SK-N-DZ (cell line): ENCODE measurements at places on chromosomes 11 and 22.
A peak's percentile ranks its signal among the peaks of the same experiment; 100 is the strongest.

GRCh38 chr22:28208036-28208435, 289.0 kb upstream of the PITPNB start:
- no peak for DNase-seq

- DNase-seq, result peak; percentile 66
Observed at GRCh38 chr22:29208879-29209623, 3.4 kb downstream of the EMID1 start.

DNA sequence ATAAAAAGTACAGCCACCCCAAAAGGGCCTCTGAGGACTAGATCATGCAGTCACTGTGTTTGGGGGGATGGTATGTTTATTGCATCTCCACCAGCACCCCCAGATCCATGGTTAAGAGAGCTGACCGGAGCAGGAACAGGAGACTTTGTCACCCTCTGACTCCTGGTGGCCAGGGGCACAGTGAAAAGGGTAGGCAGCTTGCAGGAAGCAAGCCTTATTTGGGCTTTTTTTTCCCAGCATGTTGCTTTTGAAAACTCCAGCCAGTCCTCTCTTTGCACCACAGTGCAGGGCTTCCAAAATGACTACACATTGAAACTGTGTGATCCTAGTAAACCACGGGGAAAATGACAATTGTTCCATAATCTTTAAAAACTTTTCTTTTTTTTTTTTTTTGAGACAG, 20.6 kb downstream of the PRR5 start:
- DNase-seq, result no peak

GRCh38 chr22:24440718-24441405, 13.5 kb downstream of the ADORA2A start:
- no peak for DNase-seq

- no peak for DNase-seq
Observed at GRCh38 chr11:5626196-5626595, 1.4 kb downstream of the TRIM34 start.

GRCh38 chr22:39662686-39663052, 92.1 kb downstream of the CACNA1I start:
- DNase-seq, result no peak
